ENCODE measurements at places on chromosomes 11 and 22.

DNA sequence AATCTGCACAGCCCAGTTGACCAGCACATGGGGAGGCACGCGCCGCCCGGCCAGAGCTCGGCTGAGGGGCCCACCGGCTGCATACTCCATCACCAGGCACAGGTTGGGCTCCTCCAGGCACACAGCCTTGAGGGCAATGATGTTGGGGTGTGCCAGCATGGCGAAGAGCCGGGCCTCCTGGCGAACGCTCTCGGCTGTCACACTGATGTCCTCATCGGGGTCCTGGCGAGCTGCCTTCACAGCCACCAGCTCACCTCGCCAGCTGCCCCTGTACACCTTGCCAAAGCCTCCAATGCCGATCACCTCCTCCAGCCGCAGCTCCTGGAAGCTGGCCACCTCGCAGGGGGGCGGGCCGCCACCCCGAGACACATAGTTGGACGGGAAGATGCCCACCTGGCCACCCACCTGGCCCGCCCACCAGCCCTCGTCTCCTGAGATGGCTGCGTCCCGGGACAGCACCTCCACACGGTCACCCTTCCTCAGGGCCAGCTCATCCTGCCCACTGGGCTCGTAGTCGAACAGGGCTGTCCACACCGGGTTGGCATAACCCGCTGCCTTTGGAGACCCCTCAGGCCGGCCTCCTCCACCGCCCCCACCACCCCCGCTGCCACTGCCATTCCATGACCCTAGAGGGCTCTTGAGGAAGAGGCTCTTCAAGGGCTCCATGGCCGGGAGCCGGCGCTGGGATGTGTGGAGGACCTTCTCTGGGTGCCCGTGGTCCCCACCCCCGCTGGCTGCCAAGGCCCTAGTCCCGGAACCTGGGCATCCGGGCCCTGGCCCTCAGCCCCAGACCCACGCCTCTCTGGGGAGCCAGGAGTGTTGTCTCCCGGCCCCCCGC, 711 bp downstream of the MAP3K11 start:
- DNase-seq = no peak

GRCh38 chr22:43326331-43327156, 16.6 kb downstream of the SCUBE1 start:
- DNase-seq = no peak

DNA sequence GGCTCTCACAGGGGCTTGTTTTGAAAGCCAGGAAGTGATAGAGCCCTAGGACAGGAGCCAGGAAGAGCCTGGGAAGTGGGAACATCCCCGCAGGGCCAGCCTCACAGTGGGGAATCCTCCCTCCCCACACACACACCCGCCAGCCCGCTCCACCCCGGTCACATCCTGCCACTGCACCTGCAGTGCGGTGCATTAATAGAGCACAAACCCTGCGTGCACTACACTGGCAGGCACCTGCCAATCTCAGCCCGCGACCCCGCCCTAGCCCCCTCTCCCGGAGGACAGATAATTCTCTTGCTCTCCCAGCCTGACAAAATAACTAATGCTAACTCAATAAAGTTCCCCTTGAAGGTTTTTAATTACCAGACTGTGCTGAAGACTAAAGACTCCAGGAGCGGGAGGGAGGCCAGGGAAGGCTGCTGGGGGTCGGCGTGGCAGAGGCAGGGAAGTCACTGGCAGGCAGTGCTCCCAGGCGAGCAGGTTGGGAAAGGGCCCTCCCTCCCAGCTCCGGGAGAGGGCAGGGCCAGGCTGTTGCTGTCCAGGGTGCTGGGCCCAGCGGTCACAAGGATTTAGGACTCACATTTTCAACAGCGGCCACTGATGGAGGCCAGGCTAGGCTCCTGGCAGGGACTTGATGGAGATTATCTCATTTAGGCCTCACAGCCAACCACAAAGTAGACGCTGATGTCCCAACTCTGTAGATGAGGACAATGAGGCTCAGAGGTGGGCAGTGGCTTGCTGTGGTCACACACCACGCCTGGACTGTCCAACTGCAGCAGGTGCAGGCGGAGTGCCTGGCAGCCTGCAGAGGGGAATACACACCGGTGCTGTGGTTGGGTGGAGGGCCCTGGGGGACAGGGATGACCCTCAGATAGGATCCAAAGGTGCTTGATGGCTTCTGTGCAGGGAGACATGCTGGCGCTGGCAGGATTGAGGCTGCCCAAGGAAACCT, 23.9 kb upstream of the TCF20 start:
- DNase-seq = peak; percentile 71

- DNase-seq = no peak
Observed at GRCh38 chr11:119797736-119798135, 68.7 kb upstream of the NECTIN1 start.

DNA sequence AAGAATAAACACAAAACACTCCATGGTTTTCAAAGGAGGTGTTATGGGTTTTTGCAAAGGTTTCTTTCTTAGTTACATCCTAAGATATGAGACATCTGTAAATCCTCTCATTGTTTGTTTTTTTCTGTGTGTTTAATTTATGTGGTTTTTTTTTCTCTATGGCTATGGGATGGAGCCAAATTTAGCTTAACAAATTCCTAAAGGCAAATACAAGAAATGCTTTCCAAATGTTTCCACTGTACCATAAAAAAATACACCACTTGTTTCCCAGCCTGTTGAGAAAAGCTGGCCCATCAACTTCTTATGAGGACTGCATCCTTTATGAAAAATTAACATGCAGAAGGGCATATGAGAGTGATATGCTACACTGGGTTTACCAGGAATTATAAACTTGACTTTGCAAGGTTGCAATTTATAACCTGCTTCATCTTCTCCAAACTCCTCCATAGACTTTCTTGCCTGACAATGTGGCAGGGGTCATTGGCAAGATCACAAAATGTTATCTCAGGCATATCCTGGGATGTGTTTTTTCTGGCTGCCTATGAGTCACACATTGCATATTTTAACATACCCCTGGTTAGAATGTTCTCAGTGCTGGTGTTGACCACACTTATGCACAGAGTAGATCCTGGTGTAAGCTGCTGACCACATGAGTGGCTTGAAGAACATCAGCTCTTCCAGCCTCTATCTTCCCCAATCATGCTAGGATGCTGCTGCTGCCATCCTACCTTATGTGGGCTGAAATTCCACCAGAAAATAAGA, 137.6 kb upstream of the TTC12 start:
- DNase-seq = no peak

DNA sequence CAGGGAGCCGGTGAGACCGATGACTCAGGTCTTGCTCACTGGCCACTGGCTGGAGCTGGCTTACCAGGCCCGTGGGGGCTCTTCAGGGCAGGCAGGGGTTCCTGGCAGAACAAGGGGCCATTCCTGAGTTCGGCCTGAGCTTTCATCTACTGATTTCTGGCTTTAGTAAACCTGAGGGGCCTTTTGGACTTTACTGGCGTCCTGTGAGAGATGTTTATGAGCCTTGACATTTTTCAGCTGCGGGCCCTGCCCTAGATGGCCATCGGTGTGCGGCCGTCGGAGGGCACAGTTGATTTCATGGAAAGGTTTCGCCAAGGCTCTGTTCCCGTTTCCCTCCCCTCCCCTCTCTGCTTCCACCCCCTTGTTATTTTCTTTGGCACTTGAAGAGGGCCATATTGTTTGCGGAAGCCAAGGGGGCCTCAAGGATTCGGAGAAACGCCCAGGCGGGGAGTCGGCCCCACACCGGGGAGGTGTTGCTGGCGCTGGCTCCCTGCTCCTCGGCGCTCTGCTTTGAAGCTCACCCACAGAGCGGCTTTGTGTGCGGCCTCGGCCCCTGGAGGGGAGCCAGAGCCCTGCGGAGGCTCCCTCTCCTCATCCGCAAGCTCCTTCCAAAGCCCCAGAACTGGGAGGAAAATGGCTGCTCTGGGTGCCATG, 17.7 kb downstream of the ELF5 start:
- DNase-seq = peak; percentile 65

DNA sequence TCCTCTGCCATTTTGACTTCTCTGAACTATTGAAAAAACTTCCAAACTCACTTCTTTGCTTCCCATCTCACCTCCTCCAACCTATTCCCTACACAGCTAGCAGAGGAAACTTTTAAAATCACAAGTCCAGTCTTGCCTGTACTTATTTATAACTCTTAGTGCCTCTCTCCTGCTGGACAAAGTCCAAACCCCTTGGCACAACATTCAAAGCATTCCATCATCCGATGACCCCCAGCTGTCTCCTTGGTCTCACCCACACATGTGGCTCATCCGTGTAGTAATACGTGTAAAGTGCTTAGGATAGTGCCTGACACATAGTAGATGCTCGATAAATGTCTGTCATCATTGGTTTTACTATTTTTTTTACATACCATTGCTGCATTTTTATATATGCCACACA, 101.4 kb downstream of the PARVA start:
- DNase-seq = peak; percentile 55

DNA sequence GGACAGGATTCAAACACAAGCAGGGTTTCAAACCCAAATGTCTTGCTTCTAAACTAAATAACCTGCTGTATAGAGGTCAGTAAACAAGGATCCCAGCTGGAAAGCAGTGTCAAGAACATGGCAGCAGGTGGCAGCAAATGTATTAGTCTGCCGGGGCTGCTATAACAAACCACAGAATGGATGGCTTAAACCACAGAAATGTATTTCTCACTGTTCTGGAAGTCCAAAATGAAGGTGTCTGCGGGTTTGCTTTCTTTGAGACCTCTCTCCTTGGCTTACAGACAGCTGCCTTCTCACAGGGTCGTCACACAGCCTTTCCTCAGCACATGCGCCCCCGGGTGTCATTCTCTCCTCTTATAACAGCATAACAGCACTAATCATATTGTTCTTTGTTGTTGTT, 65.1 kb upstream of the LRRC55 start:
- DNase-seq = no peak

GRCh38 chr11:46597155-46597554, 3.3 kb upstream of the AMBRA1 start:
- DNase-seq = no peak

- no peak for DNase-seq
Observed at GRCh38 chr11:71247551-71248250, 4.7 kb downstream of the SHANK2 start.

DNA sequence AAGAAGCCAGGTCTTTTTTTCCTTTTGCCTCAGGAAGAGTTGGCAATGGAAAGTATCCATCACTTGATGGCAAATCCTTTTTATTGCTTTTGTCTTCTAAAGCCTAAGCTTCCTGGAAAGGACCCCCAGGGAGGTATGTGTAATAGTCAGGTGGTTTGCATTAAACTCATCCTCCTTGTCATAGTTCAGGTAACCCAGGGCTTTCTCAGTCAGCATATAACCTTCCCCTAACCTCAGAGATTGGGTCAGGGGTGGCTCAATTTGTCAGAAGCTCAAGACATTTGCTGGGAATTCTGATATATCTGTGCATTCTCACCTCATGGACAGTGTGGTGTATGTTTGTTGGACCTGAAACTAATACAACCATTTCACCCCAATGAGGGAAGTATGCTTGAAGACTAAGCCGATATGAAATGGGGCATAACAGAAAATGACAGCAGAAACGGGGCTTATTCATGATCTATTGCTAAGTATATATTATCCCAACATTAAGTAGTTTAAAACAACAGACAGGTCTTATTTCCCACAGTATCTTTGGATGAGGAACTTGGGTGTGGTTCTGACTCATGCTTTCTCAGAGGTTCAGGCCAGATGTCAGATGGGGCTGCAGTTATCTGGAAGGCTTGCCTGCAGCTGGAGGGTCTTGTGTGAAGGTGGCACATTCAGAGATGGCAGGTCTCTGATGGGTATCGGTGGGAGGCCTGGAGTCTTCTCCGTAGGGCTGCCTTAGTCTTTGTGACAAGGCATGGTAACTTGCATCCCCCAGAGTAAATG, 135.8 kb upstream of the SPON1 start:
- no peak for DNase-seq

- no peak for DNase-seq
Observed at GRCh38 chr22:24763872-24764485, 10.5 kb downstream of the PIWIL3 start.

GRCh38 chr22:30453731-30454510, 17.9 kb downstream of the SEC14L3 start:
- DNase-seq = peak; percentile 55

GRCh38 chr11:73263640-73264039, 8.5 kb upstream of the P2RY6 start:
- DNase-seq = peak; percentile 3

DNA sequence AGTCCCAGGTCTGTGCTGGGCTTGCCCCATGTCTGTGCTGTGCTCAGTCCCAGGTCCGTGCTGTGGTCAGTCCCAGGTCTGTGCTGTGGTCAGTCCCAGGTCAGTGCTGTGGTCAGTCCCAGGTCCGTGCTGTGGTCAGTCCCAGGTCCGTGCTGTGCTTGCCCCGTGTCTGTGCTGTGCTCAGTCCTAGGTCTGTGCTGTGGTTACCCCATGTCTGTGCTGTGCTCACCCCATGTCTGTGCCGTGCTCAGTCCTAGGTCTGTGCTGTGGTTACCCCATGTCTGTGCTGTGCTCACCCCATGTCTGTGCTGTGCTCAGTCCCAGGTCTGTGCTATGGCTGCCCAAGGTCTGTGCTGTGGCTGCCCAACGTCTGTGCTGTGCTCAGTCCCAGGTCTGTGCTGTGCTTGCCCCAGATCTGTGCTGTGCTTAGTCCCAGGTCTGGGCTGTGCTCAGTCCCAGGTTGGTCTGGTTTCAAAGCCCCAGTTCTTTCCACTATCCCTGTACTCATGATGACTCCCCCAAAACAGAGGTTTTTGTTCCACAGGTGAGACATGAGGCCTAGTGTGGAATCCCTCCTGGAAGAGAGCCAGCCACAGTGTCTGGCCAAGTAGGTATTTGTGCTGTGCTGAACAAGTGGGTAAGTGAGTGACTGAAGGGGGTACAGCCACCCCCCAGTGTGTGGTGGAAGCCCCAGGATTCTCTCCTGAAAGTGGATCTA, 34.8 kb downstream of the IRAG1 start:
- DNase-seq = no peak

- peak; percentile 73 for DNase-seq
Observed at GRCh38 chr11:44623731-44624491, 58.4 kb downstream of the CD82 start.

- no peak for DNase-seq
Observed at GRCh38 chr22:49392247-49392646, 435.4 kb downstream of the BRD1 start.

GRCh38 chr11:128669506-128670270, 24.2 kb upstream of the FLI1 start:
- no peak for DNase-seq

DNA sequence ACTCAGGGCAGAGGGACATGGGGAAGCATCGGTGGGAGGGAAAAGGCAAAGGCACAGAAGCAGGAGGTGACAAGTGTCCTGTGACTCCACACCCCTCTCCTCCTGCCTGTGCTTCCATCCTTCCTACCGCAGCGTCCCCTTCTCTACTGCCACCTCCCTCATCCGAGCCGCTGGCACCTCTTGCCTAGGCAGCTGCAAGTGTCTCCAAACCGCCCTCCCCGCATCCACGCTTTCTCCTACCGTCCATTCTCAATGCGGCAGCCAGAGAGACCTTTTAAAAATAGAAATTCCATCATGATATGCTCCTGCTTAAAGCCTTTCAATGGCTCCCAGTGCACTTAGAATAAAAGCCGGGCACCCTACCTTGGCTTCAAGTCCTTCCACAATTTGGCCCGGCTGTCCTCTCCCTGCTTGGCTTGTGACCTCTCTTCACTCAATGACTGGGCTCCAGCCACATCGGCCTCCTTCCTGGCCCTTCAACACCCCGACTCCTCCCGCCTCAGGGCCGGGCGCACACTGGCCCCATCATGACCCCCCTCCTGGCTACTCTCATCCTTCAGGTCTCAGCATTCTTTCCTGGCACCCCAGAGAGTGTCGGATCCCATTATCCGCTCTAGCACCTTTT, 16.5 kb downstream of the LRRC10B start:
- DNase-seq = no peak

Data from femur (tissue), 1 donor.